ENCODE measurements at places on chromosomes 6 and 20. TPM values are rescaled to one million over a fixed set of nuclear protein-coding genes. Genes with fewer than 3 reads are reported as not detected.

- DNase-seq: no peak
These were observed 6.4 kb upstream of the NCOA7 start for GRCh38 chr6:125784365-125784764.

Gene LIN28B
- total RNA-seq: 2.3 TPM

Gene TMEM244
- not detected for total RNA-seq

Gene KHDC1
- 7.2 TPM for total RNA-seq

Gene ZFP57
- total RNA-seq: not detected

Gene GNAS-AS1
- total RNA-seq: 2.0 TPM

GRCh38 chr6:134198093-134198492, 119.8 kb downstream of the SGK1 start:
- no peak for DNase-seq

Gene GPRC6A
- not detected for total RNA-seq

Gene PRND
- 2.7 TPM for total RNA-seq

GRCh38 chr6:32290886-32291450, 67.1 kb upstream of the NOTCH4 start:
- no peak for DNase-seq

Gene SNAP91
- total RNA-seq: 81.5 TPM

DNA sequence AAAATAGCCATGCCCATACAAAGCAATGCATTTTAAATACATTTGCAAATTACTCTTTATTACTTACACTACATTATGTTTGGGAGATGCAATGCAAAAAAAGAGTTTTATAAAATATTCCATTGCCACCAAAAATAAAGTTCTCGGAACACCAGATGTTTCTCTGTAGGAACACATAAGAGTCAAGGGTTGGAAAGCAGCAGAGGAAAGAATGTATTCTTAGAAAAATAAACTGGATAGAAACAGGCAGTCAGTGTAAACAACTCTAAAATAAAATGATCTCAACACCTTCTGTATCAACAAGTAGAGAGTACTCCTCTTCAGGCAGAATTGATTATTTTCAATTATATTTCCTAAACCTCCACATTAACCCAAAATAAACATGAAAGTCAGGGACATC, 28.1 kb downstream of the KIF13A start:
- DNase-seq: no peak

GRCh38 chr6:148839044-148839443, 92.2 kb downstream of the UST start:
- no peak for DNase-seq

GRCh38 chr20:50844430-50845100, 49.7 kb downstream of the BCAS4 start:
- no peak for DNase-seq
